Stimulated activated CD4-positive, alpha-beta T cell treated with anti-CD3 and anti-CD28 coated beads, Interleukin-12 subunit alpha, Interleukin-12 subunit beta, amount 100 ng/mL, for 24 hours (primary cell): ENCODE measurements at places on chromosomes 1 and 21.

- DNase-seq = no peak
Measured at GRCh38 chr1:20697563-20697962, 20.2 kb downstream of the KIF17 start.

GRCh38 chr1:18178111-18178510, 70.5 kb downstream of the IGSF21 start:
- no peak for DNase-seq

- no peak for DNase-seq
Measured at GRCh38 chr1:64196074-64196870, 7.2 kb upstream of the UBE2U start.

DNA sequence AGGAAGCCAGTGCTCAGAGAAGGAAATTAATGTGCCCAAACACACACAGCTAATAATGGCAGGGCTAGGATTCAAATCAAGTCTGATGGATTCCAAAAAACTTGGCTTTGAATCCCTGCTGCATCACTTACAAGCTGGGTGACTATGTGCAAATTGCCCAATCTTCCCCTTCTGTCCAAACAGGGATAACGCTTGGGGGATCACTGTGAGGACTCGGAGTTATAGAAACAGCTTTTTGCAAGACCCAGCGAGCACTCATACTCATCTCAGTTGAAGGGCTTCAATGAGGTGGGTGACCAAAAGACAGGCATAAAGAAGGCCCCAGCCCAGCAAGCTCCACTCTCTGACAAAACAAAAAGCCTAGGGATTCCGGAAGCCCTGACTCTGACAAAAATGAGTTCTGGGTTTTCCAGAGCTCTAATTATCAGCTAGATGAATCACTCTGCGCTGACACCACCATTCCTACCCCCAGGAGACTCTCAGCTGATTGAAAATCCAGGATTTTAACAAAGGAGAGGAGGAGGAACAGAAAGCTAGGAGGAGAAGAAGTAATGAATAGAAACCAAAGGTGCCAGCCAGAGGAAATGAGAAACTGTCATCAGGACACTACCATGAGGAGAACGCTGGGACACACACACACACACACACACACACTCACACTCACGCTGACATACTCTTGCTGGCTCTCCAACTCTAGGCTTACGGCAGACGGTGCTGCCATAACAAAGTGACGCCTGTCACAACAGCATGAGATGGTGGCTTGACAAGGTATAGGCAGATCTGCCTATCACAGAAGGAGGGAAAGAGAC, 1.6 kb upstream of the STK40 start:
- no peak for DNase-seq

DNA sequence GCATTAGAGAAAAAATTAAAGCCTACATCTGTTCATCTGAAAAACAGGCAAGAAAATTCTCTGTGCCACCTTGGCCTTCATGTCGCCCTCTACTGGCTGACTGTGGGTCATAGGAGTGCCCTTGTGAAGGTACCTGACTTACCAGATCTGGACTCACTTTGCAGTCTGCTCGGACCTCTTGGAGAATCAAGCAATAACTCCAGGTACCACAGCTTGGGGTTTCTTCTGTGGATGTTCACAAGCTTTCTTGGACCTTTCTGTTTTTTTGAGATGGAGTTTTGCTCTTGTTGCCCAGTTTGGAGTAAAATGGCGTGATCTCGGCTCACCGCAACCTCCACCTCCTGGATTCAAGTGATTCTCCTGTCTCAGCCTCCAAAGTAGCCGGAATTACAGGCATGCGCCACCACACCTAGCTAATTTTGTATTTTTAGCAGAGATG, 2.4 kb upstream of the PRAMEF18 start:
- no peak for DNase-seq

DNA sequence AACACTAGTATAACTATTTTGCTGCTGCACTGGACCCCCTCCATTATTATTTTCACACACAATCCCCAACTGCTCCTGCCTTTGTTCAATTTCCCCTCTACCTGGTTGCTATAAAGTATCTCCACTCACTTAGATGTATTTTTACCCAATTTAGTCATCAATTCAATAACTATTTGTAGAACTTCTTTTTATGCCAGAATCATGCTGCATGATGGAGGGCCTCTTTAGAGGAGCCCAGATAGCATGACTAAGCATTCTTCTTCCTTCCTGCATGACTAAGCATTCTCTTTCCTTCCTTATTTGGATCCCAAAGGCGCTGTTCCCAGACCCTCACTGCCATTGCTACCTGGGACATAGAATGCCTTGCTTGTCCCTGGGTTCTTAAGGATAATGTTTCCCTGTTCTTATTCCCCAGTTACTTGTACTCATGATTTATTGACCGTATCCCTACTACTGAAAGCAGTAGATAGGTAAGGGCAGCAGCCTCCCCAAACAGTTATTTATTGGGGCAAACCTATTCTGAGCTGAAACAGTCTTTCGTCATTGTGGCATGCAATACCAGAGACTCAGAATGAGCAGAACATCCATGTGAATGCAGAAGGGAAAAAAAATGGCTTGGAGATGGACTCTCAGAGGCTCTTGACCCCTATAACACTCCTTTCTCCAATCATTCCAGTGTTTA, 89.3 kb upstream of the AKT3 start:
- no peak for DNase-seq

DNA sequence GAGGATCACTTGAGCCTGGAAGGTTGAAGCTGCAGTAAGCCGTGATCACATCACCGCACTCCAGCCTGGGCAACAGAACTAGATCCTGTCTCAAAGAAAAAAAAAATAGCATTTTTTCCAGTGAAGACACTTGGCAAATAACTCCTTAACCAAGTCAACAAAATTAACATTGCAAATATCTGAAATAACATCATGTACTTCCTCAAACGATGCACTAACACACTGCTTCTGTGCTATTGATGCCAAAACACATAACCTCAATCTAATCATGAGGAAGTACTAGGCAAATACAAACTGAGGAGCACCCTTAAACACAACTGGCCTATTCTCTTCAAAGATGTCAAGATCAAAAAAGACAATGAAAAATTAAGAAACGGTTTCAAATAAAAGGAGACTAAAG, 32.3 kb downstream of the PABPC4 start:
- no peak for DNase-seq

GRCh38 chr1:116952738-116953275, 43.1 kb downstream of the PTGFRN start:
- DNase-seq = no peak
